ENCODE measurements at places on chromosomes 1 and 21.
A peak's percentile ranks its signal among the peaks of the same experiment; 100 is the strongest.

DNA sequence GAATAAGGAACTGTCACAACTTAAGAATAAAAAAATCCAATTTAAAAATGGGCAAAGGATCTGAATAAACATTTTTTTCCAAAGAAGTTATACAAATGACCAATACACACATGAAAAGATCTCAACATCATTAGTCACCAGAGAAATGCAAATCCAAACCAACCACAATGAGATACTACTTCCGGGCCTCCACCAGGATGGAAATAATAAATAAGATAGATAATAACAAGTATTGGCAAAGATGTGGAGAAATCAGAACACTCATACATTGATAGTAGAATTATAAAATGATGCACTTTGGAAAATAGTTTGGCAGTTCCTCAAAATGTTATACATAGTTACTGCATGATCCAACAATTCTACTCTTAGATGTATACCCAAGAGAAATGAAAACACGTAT, 18.7 kb downstream of the ZSWIM5 start:
- peak; percentile 25 for DNase-seq

GRCh38 chr21:33695813-33696212, 53.5 kb downstream of the ITSN1 start:
- DNase-seq, result no peak

GRCh38 chr1:202812176-202813026, 1.6 kb downstream of the PCAT6 start:
- no peak for DNase-seq

DNA sequence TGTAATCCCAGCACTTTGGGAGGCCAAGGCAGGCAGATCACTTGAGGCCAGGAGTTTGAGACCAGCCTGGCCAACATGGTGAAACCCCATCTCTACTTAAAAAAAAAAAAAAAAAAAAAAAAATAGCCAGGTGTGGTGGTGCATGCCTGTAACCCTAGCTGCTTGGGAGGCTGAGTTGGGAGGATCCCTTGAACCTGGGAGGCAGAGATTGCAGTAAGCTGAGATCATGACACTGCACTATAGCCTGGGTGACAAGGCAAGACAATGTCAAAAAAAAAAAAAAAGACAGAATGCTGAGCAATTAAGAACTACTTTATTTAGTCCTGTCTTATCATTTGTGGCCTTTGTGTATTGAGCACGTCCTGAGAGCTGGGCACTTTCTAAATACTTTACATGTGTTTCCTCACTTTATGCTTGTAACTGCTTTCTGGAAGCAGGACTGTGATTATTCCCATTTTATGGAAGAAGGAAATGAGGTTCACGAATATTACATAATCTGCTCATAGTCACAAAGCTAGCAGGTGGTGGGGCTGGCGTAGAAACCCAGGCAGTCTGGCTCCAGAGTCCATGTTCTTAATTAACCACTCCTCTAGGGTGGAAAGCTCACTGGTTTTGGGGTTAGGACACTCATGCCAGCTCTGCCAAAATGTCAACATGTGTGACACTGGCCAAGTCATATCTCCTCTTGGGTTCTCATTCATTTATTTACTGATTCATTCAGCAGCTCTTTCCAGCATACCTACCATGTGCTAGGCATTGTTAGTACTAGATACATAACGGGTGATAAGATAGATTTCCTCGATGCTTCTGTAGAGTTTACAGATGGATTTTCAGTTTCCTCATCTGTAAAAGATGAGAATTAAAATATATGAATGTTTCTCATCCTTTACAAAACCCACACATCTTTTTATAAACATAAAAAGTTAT, 57.7 kb downstream of the DDR2 start:
- peak; percentile 37 for DNase-seq

- no peak for DNase-seq
Measured at GRCh38 chr1:182303778-182304177, 87.8 kb downstream of the GLUL start.

DNA sequence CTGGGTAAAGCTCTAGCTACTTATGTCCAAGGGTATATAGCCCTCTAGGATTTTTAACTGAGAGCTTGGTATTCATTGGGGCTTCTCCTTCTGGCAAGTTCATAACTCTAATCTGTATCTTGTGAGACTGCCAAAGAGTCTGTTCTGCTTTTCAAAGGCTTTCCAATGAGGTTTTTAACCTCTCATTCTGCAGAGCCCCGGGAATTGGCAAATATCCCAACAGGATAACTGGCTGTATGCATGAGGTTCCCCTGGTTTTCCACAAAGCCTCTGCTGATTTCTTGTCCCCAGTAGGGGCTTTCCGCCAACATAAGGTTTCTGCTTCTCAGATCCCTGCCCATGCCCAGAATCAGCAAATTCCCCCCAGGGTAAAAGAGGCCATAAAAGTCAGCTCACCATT, 40.9 kb downstream of the RPL5 start:
- no peak for DNase-seq
